ENCODE measurements at places on chromosomes 4 and X. TPM values are rescaled to one million over a fixed set of nuclear protein-coding genes. Genes with fewer than 3 reads are reported as not detected.

The UGT2B11 gene
- total RNA-seq, result 4.0 TPM

- H3K4me3 ChIP-seq, result no peak overlapping the region
- DNase-seq, result no peak
- no peaks in the 10 kb centered on the region for H3K36me3 ChIP-seq
- no peaks in the 10 kb centered on the region for H3K4me1 ChIP-seq
Observed at GRCh38 chrX:101682723-101683122, 23.1 kb upstream of the ARMCX2 start.

DNA sequence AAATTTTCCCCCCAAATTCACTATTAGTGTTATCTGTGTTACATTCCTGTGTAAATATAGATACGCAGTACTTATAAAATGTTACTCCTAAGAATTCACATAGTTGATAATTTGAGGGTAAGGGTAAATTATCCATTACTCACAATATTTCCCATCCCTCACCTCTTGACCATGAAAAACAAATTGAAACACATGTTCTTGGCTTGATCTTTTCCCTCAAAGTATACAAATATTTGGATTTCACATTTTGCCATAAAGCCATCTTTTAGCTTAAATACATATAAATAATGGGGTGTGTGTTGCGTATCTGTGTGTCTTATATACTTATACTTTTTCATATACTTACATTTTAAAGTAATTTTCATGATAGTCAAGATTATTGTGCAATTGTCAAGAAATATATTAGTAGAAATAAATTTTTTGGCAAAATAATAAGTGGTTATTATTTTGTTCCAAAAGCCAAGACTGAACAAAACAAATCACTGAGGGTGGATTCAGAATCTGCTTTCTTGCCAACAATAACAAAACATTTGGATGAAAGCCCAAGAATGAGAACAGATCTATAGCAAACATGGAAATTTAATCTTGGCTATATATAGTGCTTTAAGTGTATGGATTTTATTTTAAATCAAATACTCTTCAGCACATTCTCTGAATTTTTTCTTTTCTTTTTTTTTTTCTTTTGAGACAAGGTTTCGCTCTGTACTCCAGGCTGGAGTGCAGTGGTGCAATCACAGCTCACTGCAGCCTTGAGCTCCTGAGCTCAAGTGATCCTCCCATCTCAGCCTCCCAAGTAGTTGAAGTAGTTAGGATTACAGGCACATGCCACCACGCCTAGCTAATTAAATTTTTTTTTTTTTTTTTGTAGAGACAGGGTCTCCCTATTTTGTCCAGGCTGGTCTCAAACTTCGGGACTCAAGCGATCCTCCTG lies 48.5 kb upstream of the PRSS48 start:
- H3K27ac ChIP-seq, result peak overlapping the region; percentile 77
- no peaks in the 10 kb centered on the region for H3K27me3 ChIP-seq
- H3K4me1 ChIP-seq, result no peaks in the 10 kb centered on the region
- H3K36me3 ChIP-seq, result no peaks in the 10 kb centered on the region

DNA sequence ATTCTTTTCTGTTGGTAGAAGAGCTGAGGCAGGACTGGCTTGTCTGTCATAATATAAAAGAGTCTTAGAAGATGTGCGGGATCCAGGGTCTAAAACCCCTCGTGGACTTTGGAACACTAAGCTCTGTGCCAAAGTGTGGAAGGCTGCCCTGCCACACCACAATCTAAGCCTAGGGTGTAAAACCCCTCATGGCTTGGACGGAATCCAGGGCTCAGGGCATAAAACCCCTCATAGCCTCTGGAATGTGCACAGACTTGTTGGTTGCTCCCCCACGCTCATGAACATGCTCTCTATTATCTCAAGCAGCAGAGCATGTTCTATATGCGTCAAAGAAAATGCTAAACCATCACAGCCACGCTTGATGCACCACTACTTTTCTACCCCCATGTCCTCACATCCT lies 483.6 kb downstream of the GABRG1 start:
- DNase-seq, result no peak
- no peaks in the 10 kb centered on the region for H3K4me1 ChIP-seq
- H3K27ac ChIP-seq, result no peak overlapping the region

GRCh38 chrX:136028383-136028984 lies 43.2 kb downstream of the SLC9A6 start:
- H3K4me1 ChIP-seq, result no peaks in the 10 kb centered on the region
- no peaks in the 10 kb centered on the region for H3K36me3 ChIP-seq
- H3K4me3 ChIP-seq, result no peak overlapping the region
- H3K27ac ChIP-seq, result no peak overlapping the region

- peaks cover 57% of the 10 kb centered on the region for H3K27me3 ChIP-seq
- DNase-seq, result no peak
- no peaks in the 10 kb centered on the region for H3K4me1 ChIP-seq
- H3K27ac ChIP-seq, result no peak overlapping the region
Observed at GRCh38 chrX:70505451-70505841, 60.8 kb downstream of the DLG3 start.

Measured in breast epithelium (tissue), 4 donors.